ENCODE measurements at places on chromosomes 3 and 15. TPM values are rescaled to one million over a fixed set of nuclear protein-coding genes. Genes with fewer than 3 reads are reported as not detected.
A peak's percentile ranks its signal among the peaks of the same experiment; 100 is the strongest.

The SELENOS gene
- 41.7 TPM for total RNA-seq

GRCh38 chr15:95742836-95743235 lies 587.7 kb upstream of the NR2F2 start:
- no peak overlapping the region for H3K4me3 ChIP-seq
- peaks cover 7% of the 10 kb centered on the region for H3K4me1 ChIP-seq
- H3K27ac ChIP-seq, result no peak overlapping the region

DNA sequence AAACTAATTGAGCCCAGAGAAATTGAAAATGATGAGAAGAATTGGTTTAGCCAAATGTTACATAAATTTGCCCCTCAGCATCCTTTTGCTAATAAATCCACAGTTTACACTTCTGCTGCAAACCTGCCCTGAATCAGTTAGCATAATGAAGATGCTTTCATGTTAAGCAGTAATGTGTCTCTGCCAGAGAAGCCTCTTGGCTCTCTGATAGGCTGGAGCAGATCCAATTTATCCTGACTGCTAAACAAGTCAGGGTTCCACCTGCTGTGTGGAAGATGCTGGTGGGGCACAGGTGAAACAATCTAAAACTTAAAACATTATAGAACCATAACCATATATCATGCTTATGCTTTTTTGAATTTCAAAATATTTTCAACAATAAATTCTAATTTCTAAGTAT lies 946.8 kb downstream of the OTOL1 start:
- no peaks in the 10 kb centered on the region for H3K27me3 ChIP-seq
- H3K4me1 ChIP-seq, result no peaks in the 10 kb centered on the region
- no peaks in the 10 kb centered on the region for H3K36me3 ChIP-seq
- H3K27ac ChIP-seq, result no peak overlapping the region
- no peak overlapping the region for H3K4me3 ChIP-seq
- no peak for DNase-seq

GRCh38 chr3:188817935-188818269 lies 353.9 kb upstream of the TPRG1 start:
- no peak overlapping the region for H3K27ac ChIP-seq
- no peaks in the 10 kb centered on the region for H3K4me1 ChIP-seq
- no peaks in the 10 kb centered on the region for H3K36me3 ChIP-seq
- H3K27me3 ChIP-seq, result no peaks in the 10 kb centered on the region

The FAM81A gene
- total RNA-seq, result not detected

- H3K36me3 ChIP-seq, result peaks cover 39% of the 10 kb centered on the region
- no peak overlapping the region for H3K4me3 ChIP-seq
- no peaks in the 10 kb centered on the region for H3K4me1 ChIP-seq
- DNase-seq, result no peak
- no peak overlapping the region for H3K27ac ChIP-seq
Measured at GRCh38 chr15:44636976-44637375, 26.5 kb downstream of the SPG11 start.

- no peaks in the 10 kb centered on the region for H3K4me1 ChIP-seq
- no peak overlapping the region for H3K27ac ChIP-seq
- no peaks in the 10 kb centered on the region for H3K27me3 ChIP-seq
- no peak for DNase-seq
Measured at GRCh38 chr15:78836333-78836732, 25.1 kb upstream of the ADAMTS7 start.

DNA sequence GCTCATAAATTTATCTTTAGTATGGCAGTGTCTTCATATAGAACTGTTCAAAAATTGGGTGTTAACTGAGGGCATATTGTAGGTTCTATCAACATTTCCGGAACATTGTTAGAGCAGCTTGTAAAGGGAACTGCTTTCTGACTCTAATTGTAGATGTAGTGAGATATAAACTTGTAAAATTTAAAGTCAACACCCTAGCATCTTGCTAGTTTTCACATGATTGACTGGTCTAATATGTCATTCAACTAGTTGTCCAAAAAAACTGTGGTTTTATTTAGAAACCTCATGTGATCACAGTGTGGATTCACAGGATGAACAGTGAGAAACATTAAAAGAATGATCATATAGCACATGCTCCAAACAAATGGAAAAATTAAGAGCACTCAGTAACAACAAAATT lies 607.4 kb downstream of the ROBO1 start:
- H3K27ac ChIP-seq, result no peak overlapping the region
- no peaks in the 10 kb centered on the region for H3K36me3 ChIP-seq

DNA sequence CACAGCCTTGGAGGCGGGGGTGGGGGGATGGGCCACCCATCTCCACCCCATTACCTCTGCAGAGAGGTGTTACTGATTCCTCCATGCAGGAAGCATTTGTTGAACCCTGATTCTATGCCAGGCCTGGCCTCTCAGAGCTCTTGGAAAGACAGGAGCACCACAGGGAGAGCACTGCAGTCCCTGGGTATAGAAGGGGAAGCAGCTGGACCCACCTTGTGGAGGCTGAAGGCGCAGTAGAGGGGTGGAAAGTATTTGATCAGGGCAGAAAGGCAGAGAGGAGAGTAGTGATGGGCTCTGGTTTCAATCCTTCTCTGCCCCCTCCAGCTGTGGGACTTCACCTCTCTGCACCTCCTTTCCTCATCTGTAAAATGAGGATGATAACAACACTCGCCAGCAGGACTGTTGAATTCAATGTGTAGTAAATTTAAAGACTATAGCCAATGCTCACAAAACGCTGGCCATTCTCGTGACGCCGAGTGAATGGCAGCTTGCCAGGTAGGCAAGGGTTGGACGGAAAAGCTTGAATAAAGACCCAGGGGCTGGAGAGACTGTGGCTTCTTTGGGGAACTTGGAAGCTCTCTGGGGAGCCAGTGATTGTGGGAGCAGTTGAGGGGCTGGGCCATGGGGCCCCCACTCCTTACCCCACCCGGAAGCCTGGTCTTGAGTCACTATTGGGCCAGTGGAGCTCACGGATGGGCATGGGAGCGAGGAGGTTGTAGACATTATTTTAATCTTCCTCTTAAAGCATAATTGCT lies 8.0 kb upstream of the CCDC33 start:
- H3K36me3 ChIP-seq, result no peaks in the 10 kb centered on the region
- no peak overlapping the region for H3K27ac ChIP-seq
- no peak for DNase-seq
- no peaks in the 10 kb centered on the region for H3K4me1 ChIP-seq
- no peaks in the 10 kb centered on the region for H3K27me3 ChIP-seq
- no peak overlapping the region for H3K4me3 ChIP-seq

GRCh38 chr15:63969652-63970421 lies 76.4 kb downstream of the DAPK2 start:
- peaks cover 39% of the 10 kb centered on the region for H3K4me1 ChIP-seq
- no peak for DNase-seq
- peak overlapping the region; percentile 63 for H3K27ac ChIP-seq
- no peak overlapping the region for H3K4me3 ChIP-seq
- H3K27me3 ChIP-seq, result no peaks in the 10 kb centered on the region

Measured in CD4-positive, alpha-beta T cell (primary cell).